ENCODE measurements at places on chromosomes 16 and 17. TPM values are rescaled to one million over a fixed set of nuclear protein-coding genes. Genes with fewer than 3 reads are reported as not detected.

MSLN gene
- total RNA-seq = not detected

NOG gene
- 0.08 TPM for total RNA-seq

FKBP10 gene
- 587 TPM for total RNA-seq

NLE1 gene
- 17.6 TPM for total RNA-seq

EPOP gene
- total RNA-seq = 2.1 TPM

UTP18 gene
- 41.2 TPM for total RNA-seq

CTCF gene
- total RNA-seq = 36.6 TPM

IGF2BP1 gene
- 17.2 TPM for total RNA-seq

MPP2 gene
- total RNA-seq = 5.7 TPM

NXPH3 gene
- 0.88 TPM for total RNA-seq

PDILT gene
- not detected for total RNA-seq

TPSD1 gene
- not detected for total RNA-seq

KRTAP9-8 gene
- total RNA-seq = not detected

CTNS gene
- 47.3 TPM for total RNA-seq

CD300E gene
- total RNA-seq = not detected

B4GALNT2 gene
- total RNA-seq = not detected

C17orf107 gene
- total RNA-seq = 0.80 TPM

MMD gene
- 275 TPM for total RNA-seq

KCNJ12 gene
- total RNA-seq = not detected

WNT9B gene
- total RNA-seq = not detected
